ENCODE measurements at places on chromosomes 2 and 18.

DNA sequence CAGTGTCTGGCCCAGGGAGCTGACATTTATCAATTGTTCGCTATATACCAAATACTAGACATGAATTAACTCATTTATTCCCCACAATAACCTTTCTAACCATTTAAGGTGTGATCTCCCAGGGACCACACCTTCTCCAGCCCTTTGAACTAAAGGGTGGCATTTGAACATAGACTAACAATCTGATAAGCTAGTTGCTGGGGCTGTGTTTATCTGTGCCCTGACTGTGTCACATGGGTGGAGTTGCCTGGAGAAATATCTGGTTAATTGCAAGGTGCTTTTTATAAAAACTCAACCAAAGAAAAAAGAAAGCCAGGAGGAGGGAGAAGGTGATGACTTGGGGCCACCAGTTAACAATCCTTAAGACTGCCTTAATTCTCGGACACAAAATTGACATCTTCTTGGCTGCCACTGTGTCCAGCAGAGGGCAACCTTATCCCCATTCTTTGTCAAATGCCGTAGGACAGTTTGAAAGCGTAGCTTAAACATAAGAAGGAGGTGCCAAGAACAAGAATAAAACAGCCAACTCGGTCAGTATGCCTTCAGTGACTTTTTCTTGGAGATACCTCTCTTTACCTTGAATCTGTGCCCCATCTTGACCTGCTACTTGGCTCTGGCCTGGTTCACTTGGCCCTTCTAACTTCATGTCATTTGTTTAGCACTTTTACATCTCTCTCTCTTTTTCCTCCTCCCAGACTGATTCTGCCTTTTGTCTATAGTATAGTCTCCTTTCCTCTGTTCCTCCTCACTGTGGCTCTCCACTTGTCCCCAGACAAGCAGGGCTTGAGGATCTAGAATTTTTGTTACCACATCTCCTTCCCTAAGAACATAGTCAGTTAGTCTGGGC lies 183.4 kb downstream of the MYO3B start:
- peak; percentile 77 for DNase-seq

- DNase-seq, result no peak
Measured at GRCh38 chr18:3286159-3286558, 24.2 kb downstream of the MYL12B start.

- DNase-seq, result no peak
Measured at GRCh38 chr2:231185050-231185725, 13.2 kb upstream of the ARMC9 start.

GRCh38 chr2:159608723-159609308 lies 7.5 kb downstream of the BAZ2B start:
- DNase-seq, result no peak

- no peak for DNase-seq
Measured at GRCh38 chr2:46798041-46798440, 117.6 kb downstream of the MCFD2 start.

GRCh38 chr18:24041691-24042090 lies 27.1 kb downstream of the TTC39C start:
- DNase-seq, result no peak

- no peak for DNase-seq
Measured at GRCh38 chr2:109611467-109612095, 2.2 kb downstream of the SEPTIN10 start.

DNA sequence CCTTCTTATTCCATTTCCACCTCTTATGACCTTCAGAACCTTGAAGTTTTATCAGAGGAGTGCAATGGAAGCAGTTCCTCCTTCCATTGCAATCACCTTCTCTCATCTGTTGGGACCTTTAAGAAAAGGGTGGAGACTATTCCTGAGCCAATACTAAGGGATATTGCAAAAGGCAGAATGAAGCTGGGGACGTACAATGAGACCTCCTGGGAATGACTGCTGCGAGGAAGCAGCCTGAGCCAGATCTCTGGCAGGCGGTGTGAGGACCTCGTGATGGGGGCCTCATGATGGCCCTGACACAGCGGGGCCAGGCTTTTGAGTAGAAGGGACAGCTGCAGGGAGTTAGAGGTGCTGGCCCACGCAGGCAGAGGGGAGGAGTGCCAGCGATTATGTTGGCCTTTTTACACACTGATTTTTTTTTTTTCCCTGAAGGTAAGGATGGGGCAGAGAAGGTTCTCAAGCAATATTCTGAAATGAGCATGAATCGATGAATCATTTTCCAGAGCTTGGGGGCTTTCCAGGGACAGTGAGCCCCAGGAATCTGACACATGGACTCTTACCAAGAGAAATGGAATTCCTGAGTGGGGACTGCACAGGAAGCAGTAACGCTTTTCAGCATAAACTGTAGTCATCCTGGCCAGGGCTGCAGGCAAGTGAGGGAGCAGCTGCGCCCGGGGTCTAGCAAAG lies 40.0 kb upstream of the LAPTM4A start:
- DNase-seq, result no peak

DNA sequence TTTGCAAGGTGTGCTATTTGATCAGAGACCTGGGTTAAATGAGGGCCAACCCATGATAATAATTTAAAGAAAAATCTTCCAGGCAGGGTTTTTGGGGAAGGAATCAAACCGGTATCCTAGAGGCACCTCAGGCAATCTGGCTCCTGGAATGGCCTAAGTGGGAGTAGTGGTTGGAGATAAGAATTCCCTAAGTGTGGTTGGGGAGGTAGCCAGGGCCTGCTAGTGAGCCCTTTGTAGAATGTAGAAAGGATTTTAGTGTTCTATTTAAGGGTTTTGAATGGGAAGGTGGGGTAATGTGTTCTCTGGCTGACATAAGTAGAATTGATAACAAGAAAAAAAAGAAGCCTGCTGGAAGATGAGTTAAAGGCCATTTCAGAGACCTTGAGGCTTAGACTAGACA lies 422.2 kb downstream of the XIRP2 start:
- DNase-seq, result peak; percentile 18

DNA sequence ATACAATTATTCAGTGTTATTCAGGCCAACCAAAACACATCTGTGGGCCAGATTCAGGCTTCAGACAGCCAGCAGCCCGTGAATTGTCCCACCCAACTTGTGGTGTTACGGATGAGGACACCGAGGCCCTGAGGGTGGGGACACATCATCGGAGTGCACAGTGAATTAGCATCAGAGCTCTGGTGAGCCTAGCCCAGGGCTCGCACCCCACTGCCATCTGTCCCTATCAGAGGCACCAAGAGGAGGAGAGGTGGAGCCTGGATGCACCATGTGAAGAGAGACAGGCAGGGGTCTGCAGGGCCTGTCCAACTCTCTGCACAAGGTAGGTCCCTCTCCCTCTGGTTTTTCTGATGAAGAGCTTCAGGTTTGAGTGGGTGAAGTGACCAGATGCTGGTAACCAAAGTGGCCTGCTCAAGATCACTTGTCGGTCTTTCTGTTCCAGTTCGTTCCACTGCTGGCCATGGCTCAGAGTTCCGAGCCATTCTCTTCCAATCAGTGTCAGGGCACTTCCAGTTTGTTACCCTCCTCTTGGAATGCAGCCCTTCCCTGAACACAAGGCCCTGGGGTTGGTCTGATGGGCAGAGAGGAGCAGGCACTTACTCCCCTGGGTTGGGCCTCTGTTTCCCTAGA lies 14.8 kb upstream of the GLI2 start:
- DNase-seq, result no peak

- no peak for DNase-seq
Measured at GRCh38 chr2:171289991-171290390, 129.3 kb upstream of the TLK1 start.

- DNase-seq, result no peak
Measured at GRCh38 chr2:183511154-183511553, 386.9 kb downstream of the NUP35 start.

GRCh38 chr18:12694032-12694431 lies 8.5 kb downstream of the CEP76 start:
- no peak for DNase-seq

DNA sequence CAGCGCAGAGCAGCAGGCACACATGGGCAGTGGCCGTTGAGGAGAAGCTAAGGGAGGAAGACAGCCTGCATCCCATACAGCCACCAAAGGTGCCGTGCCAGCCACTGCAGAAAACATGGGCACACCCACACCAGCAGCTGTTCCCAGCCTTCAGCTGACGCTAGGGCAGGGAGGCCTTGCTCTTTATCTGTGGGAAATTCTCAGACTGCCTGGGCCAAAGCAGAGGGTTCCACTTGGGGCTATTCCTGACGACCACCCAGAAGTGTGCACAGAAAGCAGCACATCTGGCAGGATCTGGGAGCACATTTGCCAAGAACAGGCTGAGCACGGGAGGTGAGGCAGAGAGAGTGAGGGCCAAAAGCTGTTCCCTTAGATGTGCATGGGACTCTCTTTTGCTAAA lies 101.3 kb upstream of the SOX11 start:
- DNase-seq, result no peak

DNA sequence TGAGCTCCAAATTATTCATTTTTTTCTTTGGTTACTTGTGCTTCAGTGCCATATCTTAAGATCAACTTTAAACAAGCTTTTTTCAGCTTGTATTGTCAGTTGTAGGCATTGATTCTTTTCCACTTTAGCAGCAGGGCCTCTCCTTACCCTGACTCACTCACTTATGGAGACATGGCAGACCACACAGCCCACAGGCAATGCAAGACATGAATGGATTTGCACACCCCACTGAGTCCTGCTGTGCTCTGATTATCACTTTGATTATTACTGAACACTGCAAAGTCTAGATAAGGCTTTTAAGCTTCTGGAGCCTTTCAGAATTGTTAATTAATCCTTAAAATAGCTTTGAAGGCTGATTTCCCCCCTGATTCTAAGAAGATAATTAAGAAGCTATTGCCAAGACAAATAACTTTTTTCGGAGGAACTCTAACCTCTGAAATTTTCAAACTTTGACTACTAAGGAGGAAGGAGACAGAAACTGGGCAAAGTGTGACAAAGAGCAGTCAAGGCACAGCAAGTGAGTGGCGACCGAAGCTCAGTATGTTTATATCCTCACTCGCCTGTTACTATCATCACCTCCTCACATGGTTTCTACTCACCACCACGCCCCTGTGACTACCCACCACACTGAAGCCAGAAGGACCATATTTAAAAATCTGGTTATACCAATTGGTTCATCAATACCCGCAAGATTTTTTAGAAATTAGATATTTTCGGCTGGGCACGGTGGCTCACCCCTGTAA lies 43.3 kb downstream of the CACNB4 start:
- DNase-seq, result no peak

GRCh38 chr18:77056344-77057005 lies 76.1 kb downstream of the MBP start:
- DNase-seq, result no peak

GRCh38 chr2:180056367-180057118 lies 49.4 kb upstream of the CWC22 start:
- no peak for DNase-seq

GRCh38 chr18:79736230-79736629 lies 56.6 kb downstream of the CTDP1 start:
- DNase-seq, result no peak

- DNase-seq, result no peak
Measured at GRCh38 chr2:242011991-242012764, 142.6 kb downstream of the RTP5 start.

DNA sequence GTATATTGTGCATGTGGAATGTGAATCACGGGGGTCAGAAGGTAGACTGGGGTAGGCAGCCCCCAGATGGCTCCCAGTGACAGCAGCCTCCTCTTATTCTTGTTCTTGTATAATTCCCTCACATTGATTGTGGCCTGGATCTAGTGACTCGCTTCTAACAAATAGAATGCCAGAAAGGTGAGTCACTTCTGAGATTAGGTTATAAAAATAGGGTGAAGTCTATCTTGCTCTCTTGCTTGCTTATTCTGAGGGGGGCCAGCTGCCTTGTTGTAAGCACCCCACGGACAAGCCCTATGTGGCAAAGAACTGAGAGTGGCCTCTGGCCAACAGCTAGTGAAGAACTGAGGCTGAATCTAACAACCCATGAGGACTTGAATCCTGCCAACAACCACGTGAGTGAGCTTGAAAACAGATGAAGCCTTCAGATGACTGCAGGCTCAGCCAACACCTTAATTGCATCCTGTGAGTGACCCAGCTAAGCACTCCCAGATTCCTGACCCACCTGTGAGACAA lies 15.6 kb upstream of the RMND5A start:
- DNase-seq, result peak; percentile 11

DNA sequence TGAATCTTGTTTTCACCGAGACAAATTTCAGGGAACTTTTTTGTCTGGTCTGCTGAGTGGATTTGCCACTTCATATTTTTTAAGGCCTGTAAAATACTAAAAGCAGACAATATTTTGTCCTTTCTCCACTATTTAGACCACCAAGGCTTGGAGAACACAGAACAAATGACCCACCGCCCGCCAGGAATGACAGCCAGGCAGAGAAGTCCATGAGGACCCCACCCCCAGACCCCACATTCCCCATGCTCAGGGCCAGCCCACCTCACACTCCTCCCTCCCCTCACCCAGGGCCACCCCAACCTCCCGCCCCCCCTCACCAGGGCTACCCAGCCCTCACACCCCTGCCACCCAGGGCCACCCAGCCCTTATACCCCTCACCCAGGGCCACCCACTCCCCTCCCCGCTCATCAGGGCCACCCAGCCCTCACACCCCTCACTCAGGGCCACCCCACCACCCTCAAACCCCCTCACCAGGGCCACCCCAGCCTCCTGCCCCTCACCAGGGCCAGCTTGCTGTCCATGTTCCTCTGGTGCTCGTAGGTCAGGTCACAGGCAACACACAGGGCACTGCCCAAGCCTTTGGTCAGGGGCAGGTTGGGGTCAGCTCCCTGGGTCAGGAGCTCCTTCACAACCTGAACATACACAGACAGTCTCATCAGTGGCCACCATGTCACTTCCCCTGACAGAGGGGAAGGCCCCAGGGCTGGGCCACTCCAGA lies 50.6 kb downstream of the ANKMY1 start:
- no peak for DNase-seq

- DNase-seq, result no peak
Measured at GRCh38 chr18:80175451-80176204, 66.6 kb downstream of the ADNP2 start.

DNA sequence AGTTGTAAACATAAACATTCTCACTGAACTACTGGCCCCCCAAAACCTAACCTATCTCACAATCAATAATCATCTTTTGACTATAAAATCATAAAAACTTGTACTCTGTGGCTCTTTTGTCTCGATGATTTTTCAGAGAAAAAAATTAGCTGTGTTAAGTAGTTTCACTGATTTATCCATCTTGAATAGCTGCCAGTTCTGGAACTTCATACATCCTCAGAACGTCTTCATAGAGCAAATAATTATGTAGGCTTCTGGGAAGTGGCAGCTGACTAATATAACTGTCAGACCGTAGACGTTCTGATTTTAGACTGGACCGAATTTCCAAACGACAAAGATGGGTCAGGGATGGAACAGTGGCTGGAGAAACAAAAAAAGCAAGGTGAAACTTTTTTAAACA lies 97.3 kb upstream of the CHAC2 start:
- DNase-seq, result no peak

GRCh38 chr2:18357537-18357936 lies 202.9 kb downstream of the RDH14 start:
- DNase-seq, result no peak
